ENCODE measurements at places on chromosomes 3 and 15.

GRCh38 chr15:73794443-73795133, 41.4 kb upstream of the INSYN1 start:
- DNase-seq: no peak

DNA sequence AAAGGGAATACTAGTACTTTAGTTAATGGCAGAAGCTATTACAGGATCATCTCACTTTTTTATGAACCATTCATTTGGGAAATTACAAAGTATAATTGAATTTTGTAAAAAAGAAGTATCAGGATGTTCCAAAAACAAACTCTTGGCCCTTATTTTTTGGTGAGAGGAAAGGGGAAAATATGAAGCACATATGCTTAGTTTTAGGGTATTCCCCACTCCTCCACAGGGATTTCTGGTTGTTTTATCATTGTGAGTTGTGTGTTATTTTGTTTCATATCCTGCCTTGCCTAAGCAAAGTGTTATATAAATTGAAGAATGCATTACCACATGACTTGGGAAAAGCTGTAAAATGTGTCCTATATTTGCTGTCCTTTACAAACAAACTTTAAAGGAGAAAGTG, 227.0 kb downstream of the FMN1 start:
- no peak for DNase-seq

DNA sequence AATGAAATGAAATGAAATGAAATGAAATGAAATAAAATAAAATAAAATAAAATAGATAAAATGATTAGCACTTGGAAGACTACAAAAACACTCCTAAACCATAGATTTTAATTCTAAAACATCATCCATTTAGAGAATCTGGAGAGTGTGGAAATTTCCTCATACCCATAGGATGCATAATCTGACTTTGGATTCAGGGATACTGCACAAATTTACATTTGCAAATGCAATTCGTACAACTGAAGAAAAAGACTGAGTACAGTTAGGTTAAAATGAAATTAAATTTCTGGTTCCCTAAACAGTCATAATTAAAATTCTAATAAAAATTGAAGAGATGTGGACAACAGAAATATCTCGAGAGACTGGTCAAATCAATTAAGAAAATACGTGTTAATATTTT, 122.9 kb downstream of the TMCC1 start:
- no peak for DNase-seq

DNA sequence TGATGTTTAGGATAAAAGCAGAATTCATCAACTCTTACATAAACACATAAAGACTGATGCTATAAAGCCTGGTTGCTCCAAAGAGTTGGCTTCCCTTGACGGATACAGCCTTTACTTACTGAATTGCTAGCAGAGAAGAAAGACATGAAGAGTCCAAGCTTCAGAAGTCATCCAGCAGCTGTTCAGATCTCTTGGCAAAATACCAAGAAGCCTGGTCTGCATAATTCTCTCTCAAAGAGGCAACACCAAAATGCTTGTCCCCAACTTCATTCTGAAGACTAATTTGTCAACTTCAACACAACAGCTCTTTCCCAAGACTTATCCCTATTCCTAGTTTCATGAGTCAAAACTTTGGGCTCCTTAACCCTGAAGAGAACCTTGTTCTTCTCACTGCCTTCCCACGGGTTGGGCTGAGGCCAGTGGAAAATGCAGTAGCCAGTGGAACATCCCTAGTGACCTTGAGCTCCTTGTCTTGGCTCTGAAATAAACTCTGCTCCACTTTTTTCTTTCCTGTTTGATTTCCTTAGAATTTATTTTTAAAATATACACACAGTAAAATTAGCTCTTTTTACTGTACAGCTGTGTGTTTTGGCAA, 119.2 kb upstream of the THBS1 start:
- DNase-seq: no peak

GRCh38 chr3:44338828-44339127, 212 bp downstream of the TCAIM start:
- DNase-seq: no peak

DNA sequence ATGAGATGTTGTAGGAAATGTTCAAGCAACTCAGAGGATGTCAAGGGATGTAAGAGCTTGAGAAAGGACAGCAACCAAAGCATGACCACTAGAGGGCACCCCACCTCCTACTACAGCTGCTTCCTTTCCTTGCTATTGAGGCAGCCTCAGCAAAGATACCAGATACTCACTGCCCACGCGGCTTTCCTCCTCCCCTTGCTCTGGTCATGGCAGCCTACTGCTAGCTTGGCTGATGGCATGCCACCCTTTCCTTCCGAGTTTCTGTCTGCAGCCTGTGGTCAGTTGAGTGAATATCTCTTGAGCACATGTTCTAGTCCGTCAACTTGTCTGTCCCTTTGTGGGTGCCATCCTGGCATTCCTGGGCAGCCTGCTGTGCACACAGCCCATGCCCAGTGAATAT, 4.4 kb upstream of the CXCR6 start:
- peak; percentile 77 for DNase-seq

GRCh38 chr3:9205345-9206143, 43.9 kb downstream of the SRGAP3 start:
- DNase-seq: no peak

DNA sequence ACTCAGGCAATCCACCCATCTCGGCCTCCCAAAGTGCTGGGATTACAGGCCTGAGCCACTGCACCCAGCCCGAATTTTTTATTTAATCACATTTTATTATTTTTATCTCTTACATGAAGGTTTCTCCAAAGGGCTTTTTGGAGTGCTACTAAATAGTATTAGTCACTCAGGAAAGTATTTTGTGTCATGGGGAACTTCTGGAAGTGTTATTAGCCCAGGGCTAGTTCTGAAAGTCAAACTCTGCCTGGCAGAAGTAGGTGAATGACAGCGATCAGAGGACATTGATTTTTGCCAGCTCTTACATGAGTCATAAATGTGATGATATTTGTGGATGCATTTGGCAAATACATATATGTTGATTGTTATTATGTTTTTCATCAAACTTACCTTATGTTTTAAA, 48.7 kb downstream of the ZPLD1 start:
- peak; percentile 17 for DNase-seq

GRCh38 chr3:130849091-130849552, 44.8 kb upstream of the ATP2C1 start:
- DNase-seq: no peak

DNA sequence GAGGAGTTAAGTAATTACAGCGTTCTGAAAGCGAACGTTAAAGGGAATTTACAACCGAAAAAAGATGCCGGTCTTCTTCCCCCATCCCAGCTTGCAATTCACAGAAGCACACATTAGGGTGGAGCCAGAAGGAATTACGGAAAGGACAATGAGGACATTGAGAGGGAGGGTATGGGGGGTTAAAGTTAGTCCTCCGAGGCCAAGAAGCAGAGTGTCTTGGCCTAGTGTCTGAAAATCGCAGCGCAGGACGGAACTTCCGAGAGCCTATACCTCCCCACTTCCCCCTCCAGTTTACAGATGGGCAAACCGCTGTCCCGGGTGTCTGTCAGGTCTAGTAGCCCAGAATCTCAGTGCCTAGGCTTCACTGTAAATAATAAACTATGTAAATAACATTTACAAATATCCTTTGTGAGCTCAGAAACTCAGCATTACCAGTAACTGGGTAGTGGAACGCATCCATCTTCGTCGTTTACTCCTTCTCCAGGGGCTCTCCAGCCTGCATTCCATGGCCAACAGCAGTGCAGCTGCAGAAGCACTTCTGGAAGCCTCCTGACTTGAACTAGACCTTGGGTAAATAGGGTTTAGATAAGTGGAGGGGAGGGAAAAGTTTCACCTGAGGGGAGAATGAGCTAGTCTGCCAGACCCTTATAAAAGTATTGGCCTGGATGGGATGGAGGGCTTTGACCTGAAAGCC, 922 bp downstream of the ADPRH start:
- DNase-seq: peak; percentile 67

DNA sequence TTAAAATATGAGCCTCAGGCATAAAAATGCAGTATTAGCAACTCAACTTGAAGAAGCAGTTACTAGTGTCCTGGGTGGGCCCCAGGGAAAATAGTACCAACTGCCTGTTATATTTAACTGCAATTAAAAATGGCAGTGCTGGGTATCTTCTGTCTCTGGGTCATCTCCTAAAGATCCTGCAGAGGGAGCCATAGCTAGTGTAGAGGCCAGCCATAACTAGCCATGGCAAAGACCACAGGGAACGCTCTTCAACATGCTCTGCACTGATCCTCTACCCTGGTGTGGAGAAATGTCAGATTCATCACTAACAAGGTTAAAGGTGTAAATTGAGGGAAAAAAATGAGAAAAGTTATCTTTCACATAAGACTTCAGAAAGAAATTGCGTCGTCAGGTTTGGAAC, 181.3 kb downstream of the SNRPN start:
- no peak for DNase-seq

DNA sequence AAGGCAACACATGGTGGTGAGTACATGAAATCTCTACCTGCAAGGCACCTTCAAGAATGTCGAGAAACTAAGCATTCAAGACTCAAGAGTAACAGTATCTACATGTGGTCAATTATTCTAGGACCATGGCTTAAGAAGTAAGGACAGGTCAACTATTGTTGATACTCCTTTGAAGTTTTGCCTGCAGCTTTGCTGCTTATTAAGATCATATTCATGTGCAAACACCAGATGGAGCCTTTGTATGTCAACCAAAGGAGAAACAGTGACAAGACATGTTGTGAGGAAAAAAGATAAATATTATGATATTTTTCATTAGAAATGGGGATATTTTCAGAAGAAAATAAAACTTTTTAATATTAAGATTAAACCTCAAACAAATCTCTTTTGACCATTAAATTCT, 52.3 kb upstream of the FGF7 start:
- DNase-seq: no peak

DNA sequence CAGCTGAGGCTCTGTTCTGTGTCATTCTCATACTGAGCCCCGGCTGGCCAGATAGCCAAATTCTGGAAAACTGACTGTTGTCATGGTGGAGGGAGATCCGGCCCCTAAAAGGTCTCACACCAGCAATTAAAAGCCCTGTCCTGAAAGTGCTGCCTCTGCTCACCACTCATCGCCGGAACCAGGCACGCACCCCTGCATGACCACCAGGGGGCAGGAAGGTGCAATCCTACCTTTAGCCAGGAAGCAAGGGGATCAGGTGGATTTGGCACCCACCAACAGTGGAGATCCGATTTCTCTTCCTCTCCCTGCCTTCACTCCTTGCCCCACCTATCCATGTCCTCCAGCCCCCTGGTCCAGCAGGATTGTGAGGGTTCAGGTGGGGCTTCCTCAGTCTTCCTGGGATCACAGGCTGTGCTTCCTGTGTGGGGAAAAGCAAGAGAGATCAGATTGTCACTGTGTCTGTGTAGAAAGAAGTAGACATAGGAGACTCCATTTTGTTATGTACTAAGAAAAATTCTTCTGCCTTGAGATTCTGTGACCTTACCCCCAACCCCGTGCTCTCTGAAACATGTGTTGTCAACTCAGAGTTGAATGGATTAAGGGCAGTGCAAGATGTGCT, 16.1 kb upstream of the CACNA2D2 start:
- peak; percentile 58 for DNase-seq

- DNase-seq: no peak
These were observed 6.8 kb upstream of the MESP2 start for GRCh38 chr15:89769366-89769765.

DNA sequence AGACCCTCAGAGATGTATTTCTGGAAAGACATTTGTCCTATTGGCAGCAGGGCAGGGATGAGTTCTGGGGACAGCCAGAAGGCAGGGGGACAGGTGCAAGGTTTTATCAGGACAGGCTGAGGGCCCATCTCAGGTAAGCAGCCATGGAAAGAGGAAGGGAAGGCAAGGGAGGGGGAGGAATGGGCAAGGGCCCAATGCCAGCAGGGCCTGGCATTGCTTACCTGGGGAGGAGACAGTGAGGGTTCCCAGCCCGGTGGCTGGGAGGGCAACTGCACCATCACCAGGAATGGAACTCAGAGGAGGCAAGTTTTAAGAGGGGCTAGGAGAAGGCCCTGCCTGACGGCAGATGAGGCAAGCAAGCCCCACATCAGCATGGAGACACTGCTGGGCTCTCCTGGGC, 3.1 kb downstream of the ARPIN start:
- no peak for DNase-seq

DNA sequence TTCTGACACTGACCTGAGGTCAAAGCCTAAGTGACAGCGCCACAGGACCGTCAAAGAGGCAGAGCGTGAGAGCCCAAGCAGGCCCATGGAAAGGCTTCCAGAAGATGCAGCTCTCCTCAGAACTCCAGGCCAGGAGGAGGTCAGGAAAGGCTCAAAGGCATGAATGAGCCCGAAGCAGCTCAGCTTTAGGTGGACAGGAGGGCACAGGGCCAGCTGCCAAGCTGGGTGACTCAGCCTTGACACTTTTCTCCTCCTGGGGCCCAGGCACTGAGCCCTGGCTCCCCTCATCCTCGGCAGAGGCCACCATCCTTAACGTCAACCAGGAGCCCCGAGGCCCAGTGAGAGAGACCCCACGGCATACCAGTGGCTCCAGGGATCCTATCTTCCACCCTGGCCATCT, 62.9 kb downstream of the ADCY5 start:
- no peak for DNase-seq

- DNase-seq: no peak
These were observed 466.1 kb downstream of the EDEM1 start for GRCh38 chr3:5653426-5654143.

GRCh38 chr15:76163457-76164295, 103.9 kb downstream of the TMEM266 start:
- DNase-seq: no peak

GRCh38 chr3:15319575-15319974, 12.8 kb downstream of the SH3BP5 start:
- no peak for DNase-seq

GRCh38 chr3:27521179-27521871, 37.1 kb upstream of the SLC4A7 start:
- no peak for DNase-seq

- no peak for DNase-seq
These were observed 387.3 kb downstream of the EPHA3 start for GRCh38 chr3:89494734-89495133.

- DNase-seq: peak; percentile 25
These were observed 129.8 kb downstream of the DLG1 start for GRCh38 chr3:197168606-197169005.

- no peak for DNase-seq
These were observed 80.9 kb downstream of the LRRC3B start for GRCh38 chr3:26703519-26703918.

GRCh38 chr3:186506857-186507256, 37.3 kb downstream of the CRYGS start:
- DNase-seq: no peak

DNA sequence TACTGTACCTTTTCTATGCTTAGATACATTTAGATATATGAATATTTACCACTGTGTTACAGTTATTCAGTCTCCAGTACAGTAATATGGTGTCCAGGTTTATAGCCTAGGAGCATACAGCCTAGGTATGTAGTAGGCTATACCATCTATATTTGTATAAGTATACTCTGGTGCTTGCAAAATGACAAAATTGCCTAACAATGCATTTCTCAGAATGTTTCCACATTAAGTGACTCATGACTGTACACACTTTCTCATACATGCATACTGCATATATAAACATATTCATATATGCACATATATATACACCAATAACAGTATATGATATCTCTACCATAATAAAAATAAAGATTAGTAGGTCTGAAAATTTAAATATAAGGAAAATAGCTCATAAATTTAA, 169.3 kb downstream of the DPH6 start:
- DNase-seq: no peak

GRCh38 chr15:68672251-68672650, 93.5 kb downstream of the CORO2B start:
- DNase-seq: no peak
